ENCODE measurements at places on chromosomes 16 and 17.

GRCh38 chr16:23835390-23836077, at the start of gene PRKCB:
Gene PRKCB, plus strand, starts transcription at chr16:23835983.
- DNase-seq, result peak; percentile 31

GRCh38 chr16:87150262-87150661, 166.9 kb downstream of the C16orf95 start:
- DNase-seq, result peak; percentile 37

GRCh38 chr17:80970044-80970761, 21.4 kb upstream of the CHMP6 start:
- DNase-seq, result peak; percentile 74

- peak; percentile 87 for DNase-seq
Measured at GRCh38 chr16:2003827-2004641, 5.6 kb downstream of the ZNF598 start.

Data from NCI-H1092 treated with DMSO at 0.1 percent for 48 hours (cell line).